ENCODE measurements at places on chromosomes 7 and 10.
A peak's percentile ranks its signal among the peaks of the same experiment; 100 is the strongest.

- DNase-seq: no peak
These were observed 7.8 kb downstream of the SFTPD start for GRCh38 chr10:79941146-79941545.

DNA sequence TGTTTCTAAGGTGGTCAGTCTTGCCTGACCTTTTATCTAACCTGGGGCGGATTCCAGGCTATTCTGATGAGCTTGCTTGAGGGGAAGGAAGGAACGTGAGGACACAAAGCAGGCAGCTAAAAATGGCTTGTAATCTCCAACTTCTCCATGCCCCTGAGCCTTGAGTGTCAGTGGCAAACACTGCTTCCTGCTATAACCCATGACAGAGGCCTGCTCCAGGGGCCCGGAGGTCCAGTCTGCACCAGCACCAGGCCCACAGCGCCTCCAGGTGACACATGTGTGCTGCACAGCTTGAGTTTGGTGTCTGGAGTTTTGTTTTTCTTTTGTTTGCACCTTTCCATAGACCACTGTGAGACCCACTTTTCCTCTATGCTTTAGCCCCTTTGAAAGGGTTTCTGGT, 207.9 kb downstream of the PAXIP1 start:
- DNase-seq: peak; percentile 24

- DNase-seq: no peak
These were observed 404.6 kb upstream of the NRP1 start for GRCh38 chr10:33739031-33739430.

- DNase-seq: no peak
These were observed 25.0 kb downstream of the CACUL1 start for GRCh38 chr10:118729641-118730258.

DNA sequence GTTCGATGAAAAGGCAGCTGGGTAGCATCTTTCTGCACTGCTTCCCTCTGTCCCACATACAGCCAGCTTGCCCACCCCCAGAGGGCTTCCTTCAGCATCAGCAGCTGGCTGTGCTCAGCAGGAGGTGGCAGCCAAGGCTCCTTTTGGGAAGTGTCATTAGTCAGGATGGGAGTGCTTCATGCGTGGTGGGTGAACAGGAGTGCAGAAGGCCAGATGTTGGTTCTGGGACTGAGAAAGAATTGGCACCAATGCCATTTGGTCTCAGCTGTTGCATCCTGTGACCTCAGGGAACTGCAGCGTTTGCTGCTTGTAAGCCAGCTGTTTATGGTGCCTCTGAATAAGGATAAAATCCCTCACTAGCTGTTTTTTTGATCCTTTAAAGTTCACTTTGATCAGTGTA, 131.1 kb upstream of the SORCS3 start:
- no peak for DNase-seq

DNA sequence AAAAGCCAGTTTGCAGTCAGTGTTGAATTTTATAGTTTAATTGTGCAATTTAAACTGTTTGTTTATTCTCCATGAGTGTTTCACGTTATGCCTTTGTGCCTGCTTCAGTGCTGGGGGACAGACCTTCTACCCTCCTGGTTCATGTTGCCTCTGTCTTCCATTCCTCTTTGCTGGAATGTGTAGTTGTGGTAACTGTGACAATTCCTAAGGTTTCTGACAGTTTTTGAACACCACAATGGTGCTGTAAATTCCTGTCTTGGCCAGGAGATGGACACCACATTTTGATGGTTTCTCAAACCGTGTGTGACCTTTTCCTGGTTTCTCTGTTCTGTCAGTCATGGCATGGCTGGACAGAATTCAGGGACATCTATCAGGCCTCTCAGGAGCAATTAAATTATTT, 201.7 kb downstream of the BICC1 start:
- no peak for DNase-seq

Data from NCI-H345 (cell line).